ENCODE measurements at places on chromosomes 5 and 9.

DNA sequence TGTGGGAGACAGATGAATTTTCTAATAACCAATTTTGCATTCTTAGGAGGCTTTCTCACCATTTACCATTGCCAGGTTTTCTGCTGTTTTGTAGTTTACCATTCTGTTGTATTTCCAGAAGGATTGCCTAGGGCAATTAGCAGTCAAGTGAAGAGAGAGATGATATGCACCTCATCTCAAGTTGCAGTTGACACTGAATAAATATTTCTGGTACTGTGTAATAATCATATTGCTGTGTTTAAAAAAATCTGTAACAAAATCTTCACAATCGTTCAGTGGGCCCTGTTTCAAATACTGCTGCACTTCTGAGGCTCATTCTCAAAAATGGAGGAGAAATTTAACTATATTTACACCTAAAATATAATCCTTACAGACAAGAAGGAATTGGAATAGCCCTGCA is 706.1 kb upstream of the PTPRD start:
- DNase-seq, result no peak

- DNase-seq, result no peak
Measured at GRCh38 chr9:77508396-77508795, 139.7 kb downstream of the GNA14 start.

- no peak for DNase-seq
Measured at GRCh38 chr9:122364117-122364782, 6.6 kb upstream of the PTGS1 start.

- no peak for DNase-seq
Measured at GRCh38 chr9:83327323-83327722, 210.9 kb downstream of the FRMD3 start.

DNA sequence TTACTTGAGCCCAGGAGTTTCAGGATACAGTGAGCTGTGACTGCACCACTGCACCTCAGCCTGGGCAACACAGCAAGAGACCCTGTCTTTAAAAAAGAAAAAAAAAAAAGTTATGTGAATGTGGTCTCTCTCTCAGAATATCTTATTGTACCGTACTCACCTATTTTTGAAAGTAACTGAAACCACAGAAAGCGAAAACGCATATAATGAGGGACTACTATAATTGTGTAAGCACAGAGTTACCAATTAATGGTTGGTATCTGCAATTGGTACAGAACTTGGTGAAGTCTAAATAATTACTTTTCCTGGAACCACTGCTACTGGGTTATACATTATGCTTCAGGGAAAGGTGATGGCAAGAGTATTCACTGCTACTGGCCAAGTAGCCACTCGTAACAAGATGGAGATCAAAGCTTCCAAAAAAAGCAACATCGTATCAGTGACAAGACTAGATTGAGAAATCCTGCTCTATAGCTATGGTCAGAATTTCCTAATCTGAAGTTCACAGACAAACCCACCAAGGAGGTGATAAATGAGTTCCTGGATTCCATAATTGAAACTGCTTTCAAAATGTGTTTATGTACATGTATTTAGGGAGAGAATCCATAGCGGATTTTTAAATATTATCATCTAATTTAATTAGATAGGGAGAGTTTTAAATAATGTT is 82.7 kb downstream of the NR6A1 start:
- no peak for DNase-seq

DNA sequence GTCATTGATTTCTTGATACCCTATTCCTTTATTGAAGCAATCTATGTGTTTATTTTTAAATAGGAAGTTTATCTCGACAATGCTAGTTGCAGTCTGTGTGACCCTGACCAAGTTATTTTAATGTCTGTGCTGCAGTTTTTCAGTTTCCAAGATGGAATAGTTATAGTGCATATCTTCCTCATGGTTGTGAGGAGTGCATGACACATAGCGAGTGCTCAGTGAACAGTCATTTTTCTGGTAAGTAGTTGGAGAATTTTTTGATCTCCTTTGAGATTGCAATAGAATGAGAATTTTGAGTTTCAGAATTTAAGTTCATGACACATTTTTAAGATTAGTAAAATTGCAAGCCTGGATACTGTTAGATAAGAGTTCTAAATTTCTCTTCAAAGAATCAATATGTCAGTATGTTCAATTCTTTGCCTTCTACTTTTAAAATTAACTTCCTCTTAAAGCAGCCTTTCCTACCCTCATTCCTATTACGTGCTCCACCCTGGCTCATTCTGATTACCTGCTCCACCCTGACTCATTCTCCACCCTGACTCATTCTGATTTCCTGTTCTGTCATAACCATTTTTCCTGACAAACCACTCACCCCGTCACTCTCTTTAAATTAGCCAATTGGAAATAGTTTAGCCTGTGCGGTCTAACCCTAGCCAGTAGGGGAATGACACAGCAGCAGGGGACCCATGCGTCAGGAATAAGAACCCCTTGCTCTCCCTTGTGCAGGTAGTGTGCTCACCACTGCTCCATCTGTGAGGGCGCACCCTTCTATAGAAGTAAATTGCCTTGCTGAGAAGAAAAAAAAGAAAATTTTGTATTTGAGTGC is 30.7 kb downstream of the SPIN1 start:
- DNase-seq, result no peak

GRCh38 chr5:123428521-123429220 is 5.5 kb upstream of the CEP120 start:
- no peak for DNase-seq

- DNase-seq, result no peak
Measured at GRCh38 chr5:83151821-83152220, 74.5 kb downstream of the XRCC4 start.

GRCh38 chr9:124496075-124496449 is 11.1 kb downstream of the NR5A1 start:
- no peak for DNase-seq

GRCh38 chr5:145227881-145228280 is 607.3 kb downstream of the PRELID2 start:
- no peak for DNase-seq

DNA sequence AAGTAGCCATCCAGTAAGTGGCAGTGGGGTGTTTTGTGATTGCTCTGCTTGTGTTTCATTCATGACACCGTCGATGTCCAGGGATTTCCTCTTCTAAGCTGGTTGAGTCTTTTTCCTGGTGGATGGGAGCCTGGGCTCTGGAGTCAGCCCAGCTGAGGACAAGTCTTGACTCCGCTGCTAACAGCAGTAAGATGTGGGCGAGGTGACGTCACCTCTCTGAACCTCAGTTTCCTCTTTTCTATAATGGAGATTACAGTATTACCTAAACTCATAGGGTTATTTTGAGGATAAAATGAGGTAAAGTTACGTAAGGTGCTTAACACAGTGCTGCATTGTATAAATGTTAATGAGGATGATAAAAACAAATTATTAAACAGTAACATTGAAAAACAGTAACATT is 21.3 kb downstream of the FGF1 start:
- DNase-seq, result no peak

GRCh38 chr9:16206518-16206917 is 653.7 kb downstream of the CCDC171 start:
- DNase-seq, result no peak

DNA sequence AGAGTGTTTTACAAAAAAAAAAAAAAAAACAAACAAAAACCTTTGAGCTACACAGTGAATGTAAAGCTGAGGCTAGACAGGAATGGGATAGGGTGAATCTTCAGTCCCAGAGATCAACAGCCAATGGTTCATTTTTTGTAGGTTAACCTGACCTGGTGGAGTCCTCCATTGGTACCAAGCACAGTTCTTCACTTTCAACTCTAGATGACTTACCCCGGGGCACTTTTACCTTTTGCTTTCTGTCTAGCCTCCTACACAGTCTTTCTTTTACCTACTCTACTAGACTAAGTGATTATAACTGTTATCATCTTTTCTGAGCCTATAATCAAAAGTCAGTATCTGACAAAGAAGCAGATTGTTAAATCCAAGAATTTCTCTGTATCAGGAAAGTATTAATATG is 50.9 kb downstream of the ANXA2R start:
- no peak for DNase-seq

GRCh38 chr9:27341545-27342294 is 44.8 kb upstream of the EQTN start:
- DNase-seq, result no peak

GRCh38 chr5:20655211-20655610 is 667.2 kb upstream of the CDH18 start:
- DNase-seq, result no peak

Measured in activated CD4-positive, CD25-positive, alpha-beta regulatory T cell (primary cell).